ENCODE measurements at places on chromosomes 12 and 14.
A peak's percentile ranks its signal among the peaks of the same experiment; 100 is the strongest.

GRCh38 chr14:41548666-41549065, 58.0 kb upstream of the LRFN5 start:
- no peak for DNase-seq

- no peak for DNase-seq
Observed at GRCh38 chr12:117030187-117030900, 68.9 kb downstream of the TESC start.

GRCh38 chr12:105036937-105037649, 47.2 kb downstream of the ALDH1L2 start:
- peak; percentile 28 for DNase-seq

DNA sequence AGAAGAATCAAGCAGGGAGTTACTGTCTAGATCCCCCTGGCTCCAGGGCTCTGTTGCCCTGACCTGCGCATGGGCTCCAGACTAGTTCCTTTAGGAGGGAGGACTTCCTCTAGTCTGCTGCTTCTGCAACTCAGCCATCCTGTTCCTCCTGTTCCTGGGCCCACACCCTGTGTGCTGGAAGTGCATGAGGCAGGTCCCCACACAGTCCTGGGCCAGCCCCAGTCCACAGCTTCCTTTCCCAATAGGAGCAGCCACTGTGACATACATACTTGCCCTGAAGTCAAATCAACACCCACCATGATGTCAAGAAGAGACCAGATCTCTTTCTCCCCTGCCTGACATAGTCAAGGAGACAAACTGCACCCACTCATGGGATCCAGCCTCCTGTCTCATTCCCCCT, 1.3 kb downstream of the SDR9C7 start:
- no peak for DNase-seq

DNA sequence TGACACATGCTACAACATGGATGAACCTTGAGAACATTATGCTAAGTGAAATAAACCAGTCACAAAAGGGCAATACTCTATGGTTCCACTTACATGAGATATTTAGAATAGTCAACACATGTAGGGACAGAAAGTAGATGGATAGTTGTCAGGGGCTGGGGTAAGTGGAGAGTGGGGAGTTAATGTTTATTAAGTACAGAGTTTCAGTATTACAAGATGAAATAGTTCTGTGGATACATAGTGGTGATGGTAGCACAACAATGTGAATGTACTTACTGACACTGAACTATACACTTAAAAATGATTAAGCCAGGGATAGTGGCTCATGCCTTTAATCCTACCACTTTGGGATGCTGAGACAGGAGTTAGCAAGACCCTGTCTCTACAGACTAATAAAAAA, 8.7 kb downstream of the NUP107 start:
- DNase-seq = no peak

GRCh38 chr12:12508612-12509011, 54.1 kb downstream of the DUSP16 start:
- no peak for DNase-seq

GRCh38 chr14:56118611-56119181, 485 bp downstream of the PELI2 start:
- no peak for DNase-seq

- DNase-seq = no peak
Observed at GRCh38 chr12:84641940-84642545, 270.6 kb downstream of the SLC6A15 start.

DNA sequence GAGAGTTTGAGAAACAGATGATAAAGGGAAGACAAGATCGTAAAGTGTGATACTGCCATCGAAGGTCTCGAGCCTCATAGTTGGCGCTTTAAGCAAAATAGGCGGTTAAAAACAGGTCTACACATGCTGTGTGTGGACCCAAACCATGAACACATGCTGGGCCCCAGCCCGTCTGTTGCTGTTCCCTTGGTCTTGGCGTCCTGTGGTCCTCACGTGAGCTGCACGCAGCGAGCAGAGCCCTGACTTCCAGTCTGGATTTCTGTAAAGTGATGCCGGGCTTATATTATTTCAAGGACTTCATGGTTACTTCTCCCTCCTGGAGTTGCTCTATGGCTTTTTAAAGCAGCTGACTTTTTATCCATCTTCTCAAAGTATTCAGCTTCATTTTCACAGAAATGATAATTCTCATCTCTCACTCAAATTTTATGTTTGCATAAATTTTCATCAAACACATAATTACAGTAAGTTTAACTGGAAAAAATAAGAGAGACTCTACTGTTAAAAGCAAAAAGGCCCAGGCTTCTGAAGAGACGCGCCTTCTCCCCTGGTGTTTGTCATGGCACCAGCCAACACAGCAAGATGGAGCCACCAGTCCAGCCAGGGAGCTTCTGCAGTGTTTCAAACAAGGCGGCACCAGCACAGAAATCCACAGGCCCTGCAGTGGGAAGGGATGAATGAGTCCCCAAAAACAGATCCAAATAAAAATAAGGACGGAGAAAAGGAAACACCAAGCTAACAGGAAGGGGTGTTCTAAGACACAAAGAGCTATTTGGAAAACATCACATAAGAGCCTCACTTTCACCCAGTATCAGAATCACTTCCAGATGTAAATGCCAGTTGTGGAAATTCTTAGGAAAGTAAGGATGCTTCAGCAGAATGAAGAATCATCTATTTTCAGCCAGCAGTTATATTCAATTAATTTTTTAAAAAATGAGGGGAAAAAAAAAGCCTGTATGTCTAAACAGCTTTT, 24.9 kb downstream of the SFSWAP start:
- DNase-seq = no peak

All from CD4-positive, alpha-beta T cell treated with Interleukin-6 at 100 ng/mL for 8 hours (primary cell).